ENCODE measurements at places on chromosomes 2 and 18. TPM values are rescaled to one million over a fixed set of nuclear protein-coding genes. Genes with fewer than 3 reads are reported as not detected.

DSG4 gene
- total RNA-seq: not detected

DES gene
- 0.39 TPM for total RNA-seq

ITPRIPL1 gene
- 44.8 TPM for total RNA-seq

PIGN gene
- 21.5 TPM for total RNA-seq

CD207 gene
- total RNA-seq: not detected

SERPINB12 gene
- total RNA-seq: not detected

CFAP65 gene
- total RNA-seq: not detected

KCNK3 gene
- not detected for total RNA-seq

MAP3K19 gene
- not detected for total RNA-seq

SANBR gene
- 1.7 TPM for total RNA-seq

G6PC2 gene
- not detected for total RNA-seq

BOLL gene
- total RNA-seq: not detected

COL6A3 gene
- 0.76 TPM for total RNA-seq
